GM12891 (cell line): ENCODE measurements at places on chromosomes 12 and 14.

- DNase-seq: no peak
These were observed 161.7 kb upstream of the RMST start for GRCh38 chr12:97300891-97301290.

DNA sequence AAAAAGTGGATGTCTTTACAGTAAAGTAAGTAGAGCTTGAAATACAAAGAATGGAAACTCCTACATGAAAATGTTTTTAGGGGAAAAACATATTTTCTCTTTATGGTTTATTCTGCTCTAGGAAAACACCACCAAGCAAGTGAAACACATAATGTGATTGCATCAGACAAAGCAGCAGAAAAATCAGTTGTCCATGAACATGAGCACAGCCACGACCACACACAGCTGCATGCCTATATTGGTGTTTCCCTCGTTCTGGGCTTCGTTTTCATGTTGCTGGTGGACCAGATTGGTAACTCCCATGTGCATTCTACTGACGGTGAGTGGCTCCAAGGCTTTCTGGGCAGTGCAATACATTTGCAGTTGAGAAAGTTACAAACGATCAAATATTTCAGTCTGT lies 42.6 kb upstream of the PLEKHD1 start:
- DNase-seq: no peak

GRCh38 chr12:24791622-24792021 lies 157.3 kb downstream of the BCAT1 start:
- DNase-seq: no peak

- DNase-seq: no peak
These were observed 50.7 kb downstream of the PRIMA1 start for GRCh38 chr14:93737634-93738033.
